Fibroblast of skin of left quadriceps (primary cell): ENCODE measurements at places on chromosomes 5 and 9.

DNA sequence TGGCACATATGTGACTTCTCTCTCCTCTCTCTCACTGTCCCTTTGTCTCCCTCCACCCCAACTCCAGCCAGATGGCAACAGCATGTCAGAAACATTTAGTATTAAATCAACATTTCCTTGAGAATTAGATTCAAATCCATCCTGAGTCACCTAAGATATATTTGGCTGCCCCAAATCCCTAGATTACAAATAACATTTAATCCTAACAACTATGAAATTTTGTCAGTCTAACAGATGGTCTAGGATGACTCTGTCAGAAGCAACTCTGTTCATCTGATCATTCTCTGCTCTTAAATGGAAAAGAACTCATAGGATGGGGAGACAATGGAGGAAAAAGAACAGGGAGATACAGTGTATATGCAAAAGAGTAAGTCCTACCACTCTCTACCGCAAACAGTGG, 201.2 kb downstream of the TSSK1B start:
- DNase-seq: no peak

GRCh38 chr5:69368458-69369339, 621 bp downstream of the AK6 start:
- DNase-seq: no peak

GRCh38 chr5:168244838-168245559, 46.4 kb upstream of the WWC1 start:
- no peak for DNase-seq

GRCh38 chr9:68705531-68706362, 707 bp downstream of the PIP5K1B start:
- DNase-seq: no peak

- DNase-seq: no peak
Observed at GRCh38 chr9:126470241-126470993, 143.3 kb upstream of the LMX1B start.

DNA sequence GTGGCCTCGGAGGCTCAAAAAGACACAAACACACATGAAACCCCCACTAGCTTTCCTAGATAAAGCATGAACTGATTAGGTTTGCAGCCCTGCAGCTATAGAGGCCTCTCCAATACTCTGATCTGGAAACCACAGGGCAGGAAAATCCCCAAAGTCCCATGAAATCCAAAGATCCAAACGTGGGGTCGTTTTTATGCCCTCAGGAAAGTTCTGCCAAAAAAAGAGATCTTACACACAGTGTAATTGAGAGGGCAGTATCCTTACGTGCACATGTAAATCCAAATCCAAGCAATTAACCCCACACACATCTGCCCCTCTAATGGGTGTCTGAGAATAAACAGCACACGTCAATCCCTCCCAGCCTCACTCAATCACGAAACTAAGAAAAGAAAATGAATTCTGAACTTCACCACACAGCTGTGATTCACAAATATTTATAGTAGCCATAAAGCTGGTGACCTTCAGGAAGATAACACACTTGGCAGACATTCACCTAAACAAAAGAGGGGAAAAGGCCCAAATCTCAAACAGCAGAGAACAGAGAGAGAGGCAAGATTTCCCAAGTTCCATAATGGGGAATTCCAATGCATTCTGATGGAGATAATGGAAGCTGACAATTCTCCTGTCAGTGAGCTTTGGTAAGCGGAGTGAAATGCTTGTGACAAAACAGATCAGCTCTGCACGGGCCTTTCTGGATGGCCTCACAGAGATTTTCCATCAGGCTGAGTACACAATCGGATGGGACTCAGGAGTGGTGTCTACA, 114.2 kb downstream of the SEMA5A start:
- DNase-seq: no peak

DNA sequence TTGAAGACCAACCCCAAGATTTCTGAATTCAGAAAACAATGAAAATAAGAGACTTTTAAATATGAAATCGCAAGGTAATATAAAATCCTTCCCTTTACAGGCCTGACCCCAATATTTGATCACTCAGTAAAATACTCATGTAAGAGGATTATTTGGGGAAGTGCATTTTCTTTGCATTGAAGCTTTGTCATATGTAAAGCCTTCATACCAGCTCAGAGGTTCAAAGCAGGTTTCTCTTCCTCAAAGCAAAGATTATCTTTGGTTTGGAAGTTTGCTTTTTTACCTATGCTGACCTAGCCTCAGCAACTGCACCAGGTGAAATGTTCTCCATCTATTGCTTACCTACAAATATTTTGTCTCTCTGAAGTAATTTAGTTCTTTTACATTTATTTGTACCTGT, 106.5 kb upstream of the PARP8 start:
- DNase-seq: no peak

- no peak for DNase-seq
Observed at GRCh38 chr5:142343531-142343930, 18.7 kb upstream of the SPRY4 start.

- no peak for DNase-seq
Observed at GRCh38 chr5:76025069-76025468, 58.1 kb upstream of the SV2C start.

- DNase-seq: peak; percentile 90
Observed at GRCh38 chr5:72347801-72348308, 27.7 kb downstream of the PTCD2 start.

DNA sequence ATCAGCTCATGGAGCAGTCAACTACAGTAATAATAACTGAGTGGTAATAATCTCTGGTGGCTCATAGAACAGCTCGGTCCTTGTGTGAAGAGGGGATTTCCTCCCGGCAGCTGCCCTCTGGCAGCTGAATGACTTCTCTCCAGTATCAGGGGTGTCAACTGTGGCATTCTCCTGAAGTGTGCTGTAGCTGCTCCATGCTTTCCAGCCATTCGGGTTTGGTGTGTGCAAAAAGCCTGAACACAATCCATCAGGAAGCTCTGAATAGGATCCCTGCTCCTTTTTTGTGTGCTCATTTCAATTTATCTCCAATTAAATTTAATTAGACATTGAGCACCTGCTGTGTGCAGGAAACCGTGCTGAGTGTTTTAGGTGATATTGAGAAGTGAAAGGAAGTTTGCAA, 59.8 kb upstream of the BARX1 start:
- no peak for DNase-seq

DNA sequence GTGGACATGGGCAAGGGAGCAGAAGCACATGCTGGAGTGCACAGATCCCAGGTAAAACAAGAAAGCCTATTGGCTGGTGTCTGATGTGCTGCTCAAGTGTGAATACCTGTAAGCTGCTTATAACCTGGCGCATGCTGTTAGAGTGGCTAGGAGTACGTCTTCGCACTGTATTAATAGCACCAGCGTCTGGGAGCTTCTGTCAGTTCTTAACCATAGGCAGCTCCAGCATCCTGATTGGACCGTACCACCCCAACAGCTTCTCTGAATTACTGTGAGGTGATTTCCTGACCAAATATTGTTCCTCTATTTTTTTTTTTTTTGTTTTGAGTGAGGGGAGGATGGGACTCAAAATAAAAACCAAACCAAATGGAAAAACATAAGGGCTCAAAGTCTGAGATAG, 987.6 kb downstream of the PTPRD start:
- no peak for DNase-seq

DNA sequence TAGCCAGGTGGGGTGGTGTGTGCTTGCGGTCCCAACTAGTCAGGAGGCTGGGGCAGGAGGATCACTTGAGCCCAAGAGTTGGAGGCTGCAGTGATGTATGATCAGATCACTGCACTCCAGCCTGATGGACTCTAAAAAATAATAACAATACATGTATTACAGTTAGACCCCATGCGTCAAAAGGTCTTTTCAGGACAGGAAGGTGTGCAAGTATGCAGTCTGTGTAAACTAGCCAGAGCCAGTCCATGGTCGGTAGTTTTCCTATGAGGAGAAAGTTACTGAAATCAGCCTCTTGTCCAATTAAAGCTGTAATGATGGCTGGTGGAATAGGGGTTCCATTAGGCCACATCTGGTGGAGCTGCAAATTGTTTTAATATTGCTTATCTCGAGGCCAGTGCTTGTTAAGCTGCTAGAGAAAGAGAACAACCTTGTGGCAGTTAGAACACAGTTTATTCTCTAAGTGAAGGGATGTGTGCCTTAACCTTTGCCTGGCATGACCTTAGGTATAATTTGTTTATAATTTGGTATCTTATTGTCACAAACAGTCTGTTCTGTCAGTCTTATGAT, 1.5 kb upstream of the STOM start:
- DNase-seq: no peak

DNA sequence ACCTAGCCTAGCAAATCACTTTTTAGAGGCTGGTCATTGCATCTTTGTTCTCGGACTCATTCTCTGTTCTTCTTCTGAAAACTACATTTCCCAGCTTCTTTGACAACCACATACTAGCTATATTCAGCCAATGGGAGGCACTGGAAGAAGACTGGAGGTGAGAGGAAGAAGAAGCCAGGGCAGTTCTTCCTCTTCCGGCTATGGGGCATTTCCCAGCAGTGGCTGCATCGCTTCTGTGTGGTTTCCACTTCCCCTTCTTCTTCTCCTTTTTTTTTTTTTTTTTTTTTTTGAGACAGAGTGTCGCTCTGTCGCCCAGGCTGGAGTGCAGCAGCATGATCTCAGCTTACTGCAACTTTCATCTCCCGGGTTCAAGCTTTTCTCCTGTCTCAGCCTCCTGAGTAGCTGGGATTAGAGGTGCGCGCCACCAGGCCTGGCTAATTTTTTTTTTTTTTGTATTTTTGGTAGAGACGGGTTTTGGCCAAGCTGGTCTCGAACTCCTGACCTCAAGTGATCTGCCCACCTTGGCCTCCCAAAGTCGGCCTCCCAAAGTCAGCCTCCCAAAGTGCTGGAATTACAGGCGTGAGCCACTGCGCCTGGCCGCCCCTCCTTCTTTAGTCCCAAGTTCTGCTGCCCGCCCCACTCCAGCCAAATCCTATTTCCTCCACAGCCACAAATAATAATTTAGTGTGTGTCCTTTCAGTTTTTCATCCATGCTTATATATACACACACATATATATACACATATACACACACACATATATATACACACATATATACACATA, 6.9 kb upstream of the UBAP1 start:
- DNase-seq: no peak

- DNase-seq: no peak
Observed at GRCh38 chr5:38447786-38448185, 108.7 kb downstream of the LIFR start.

DNA sequence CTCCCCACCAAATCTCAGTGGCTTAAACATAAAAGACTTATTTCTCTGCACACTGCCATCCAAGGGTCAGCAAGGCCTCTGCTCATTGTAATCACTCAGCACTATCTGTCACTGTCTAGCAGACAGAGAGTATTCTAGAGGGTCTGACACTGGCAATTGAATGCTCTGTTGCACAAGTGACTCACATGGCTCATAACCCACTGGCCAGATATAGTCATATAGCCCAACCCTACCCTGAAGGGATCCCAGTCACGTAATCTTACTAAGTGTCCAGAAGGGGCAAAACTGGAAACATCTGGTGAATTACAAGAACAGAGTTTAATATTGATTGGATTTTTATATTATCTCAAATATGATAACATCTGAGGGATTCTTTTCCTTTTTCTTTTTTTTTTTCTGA, 80.7 kb downstream of the TSSK1B start:
- DNase-seq: no peak

DNA sequence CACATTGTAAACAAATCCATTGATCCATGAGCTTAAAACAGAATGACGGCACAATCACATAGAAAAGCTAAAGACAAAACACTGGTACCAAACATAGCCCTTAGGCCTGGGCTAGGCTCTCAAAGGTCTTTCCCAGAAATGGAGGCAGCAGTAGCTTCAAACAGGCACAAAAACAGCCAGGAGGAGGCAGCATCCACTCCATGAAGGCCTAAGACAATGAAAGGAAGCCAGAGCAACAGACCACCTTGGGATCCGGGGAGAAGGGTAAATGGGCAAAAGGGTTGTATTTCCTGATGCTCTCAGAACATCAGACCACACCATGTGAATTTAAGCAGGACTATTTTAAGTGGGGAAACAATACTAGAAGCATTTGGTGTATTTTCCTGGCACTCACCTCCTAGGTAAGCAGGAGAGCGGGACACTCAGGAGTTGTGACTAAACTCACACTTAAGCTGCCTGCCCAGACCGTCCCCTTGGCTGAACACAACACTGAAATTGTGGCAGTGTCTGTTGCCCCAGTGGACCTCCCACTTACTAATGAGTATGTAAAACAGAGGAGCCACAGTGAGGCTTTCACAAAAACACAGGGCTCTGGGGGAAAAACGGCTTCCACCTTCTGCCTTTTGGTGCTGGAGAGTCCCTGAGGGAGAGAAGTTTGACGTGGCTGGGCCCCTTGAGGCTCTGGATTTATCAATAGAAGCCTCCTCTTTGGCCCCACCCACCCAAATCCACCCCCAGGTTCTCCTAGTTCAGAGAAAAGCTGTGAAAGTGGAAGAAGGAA, 11.9 kb downstream of the GNPDA1 start:
- no peak for DNase-seq

GRCh38 chr5:134510970-134511795, 14.3 kb upstream of the JADE2 start:
- no peak for DNase-seq

- no peak for DNase-seq
Observed at GRCh38 chr5:149932445-149933350, 11.9 kb downstream of the PDE6A start.
